ENCODE measurements at places on chromosomes 13 and 19. TPM values are rescaled to one million over a fixed set of nuclear protein-coding genes. Genes with fewer than 3 reads are reported as not detected.

GRCh38 chr13:39552246-39552645 is 50.7 kb downstream of the LHFPL6 start:
- no peak for DNase-seq

- DNase-seq, result no peak
Measured at GRCh38 chr19:21460686-21461085, 44.7 kb upstream of the ZNF429 start.

GRCh38 chr19:4979211-4979807 is 10.4 kb downstream of the KDM4B start:
- DNase-seq, result no peak

GRCh38 chr13:108193806-108194205 is 21.5 kb downstream of the LIG4 start:
- DNase-seq, result no peak

DNA sequence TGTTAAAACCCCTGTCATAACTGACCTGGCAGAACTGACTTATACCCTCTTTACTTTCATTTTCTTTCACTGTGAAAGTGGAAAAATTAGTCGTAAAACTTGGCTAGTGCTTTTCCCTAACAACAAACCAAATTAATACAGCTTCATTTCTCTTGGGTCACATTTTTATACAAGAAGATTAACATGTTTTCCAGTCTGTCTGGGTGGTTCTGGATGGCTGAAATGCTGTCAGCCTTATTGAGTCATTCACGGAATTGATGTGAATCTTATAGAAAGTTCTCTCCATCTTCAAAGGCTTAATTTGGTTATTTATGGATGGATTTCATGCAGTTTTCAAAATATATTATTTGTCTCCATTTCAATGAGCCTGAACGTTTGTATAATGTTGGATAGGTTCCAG is 440.0 kb downstream of the KCTD12 start:
- no peak for DNase-seq

GRCh38 chr19:50333737-50334617 is 4.8 kb upstream of the KCNC3 start:
- DNase-seq, result peak; percentile 91

- DNase-seq, result no peak
Measured at GRCh38 chr13:33110713-33111413, 94.6 kb downstream of the KL start.

DNA sequence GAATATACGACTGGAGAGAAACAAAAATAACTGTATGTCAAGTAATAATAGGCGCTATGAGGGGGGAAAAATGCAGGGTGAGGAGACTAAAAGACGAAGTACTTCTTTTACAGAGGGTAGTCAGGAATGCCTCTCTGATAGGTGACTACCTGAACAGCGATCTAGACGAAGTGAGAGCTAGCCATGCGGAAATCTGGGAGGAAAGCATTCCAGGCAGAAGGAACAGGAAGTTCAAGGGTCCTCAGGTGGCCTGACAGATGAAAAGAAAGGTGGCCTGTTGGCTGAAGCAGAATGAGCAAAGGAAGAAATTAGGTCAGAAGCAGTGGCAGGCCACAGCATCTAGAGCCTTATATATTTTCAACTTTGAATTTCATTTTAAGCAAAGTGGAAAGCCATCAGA is 13.3 kb downstream of the ZDHHC20 start:
- DNase-seq, result no peak

GRCh38 chr13:40470660-40471059 is 195.8 kb downstream of the FOXO1 start:
- no peak for DNase-seq

GRCh38 chr19:32254509-32254890 is 90.9 kb upstream of the ZNF507 start:
- no peak for DNase-seq

DNA sequence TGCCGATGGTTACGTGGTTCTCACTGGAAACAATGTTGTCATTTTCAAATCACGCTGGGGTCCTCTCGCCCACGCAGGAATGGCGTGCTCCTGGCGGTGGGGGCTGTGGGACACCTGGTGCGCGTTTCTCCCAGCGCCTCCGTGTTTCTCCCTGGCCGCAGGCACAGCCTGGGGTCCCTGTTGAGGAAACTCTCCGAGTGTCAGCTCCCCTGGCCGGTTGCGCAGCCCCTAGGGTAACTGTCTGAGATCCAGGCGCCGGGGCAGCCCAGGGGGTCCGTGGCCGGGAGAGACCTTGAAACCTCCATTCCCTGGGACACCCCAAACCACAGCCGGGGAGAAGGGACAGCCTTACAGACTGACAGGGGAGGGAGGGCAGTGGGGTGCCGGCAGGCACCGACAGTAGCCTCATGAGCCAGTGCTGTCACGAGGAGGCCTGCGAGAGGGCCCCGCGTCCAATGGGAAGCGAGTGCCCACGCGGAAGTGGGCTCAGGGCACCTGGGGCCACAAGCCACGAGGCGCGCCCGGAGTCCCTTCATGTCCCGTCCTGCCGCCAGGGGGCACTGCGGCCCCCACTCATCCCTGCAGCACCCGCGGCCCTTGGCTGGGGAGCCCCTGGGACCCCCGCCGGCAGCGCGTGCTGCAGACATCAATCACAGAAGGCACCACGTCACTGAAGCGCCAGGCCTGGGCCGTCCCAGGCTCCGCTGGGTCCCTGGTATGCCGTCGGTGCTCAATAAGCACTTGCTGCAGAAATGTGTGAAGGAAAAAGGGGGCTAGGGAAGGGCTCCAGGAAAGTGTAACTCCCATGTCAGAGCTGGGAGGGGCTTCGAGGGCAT is 9.5 kb downstream of the ADAMTSL5 start:
- peak; percentile 81 for DNase-seq

- no peak for DNase-seq
Measured at GRCh38 chr19:34452723-34453122, 24.5 kb downstream of the UBA2 start.

- peak; percentile 87 for DNase-seq
Measured at GRCh38 chr19:47729468-47729798, 15.9 kb upstream of the NOP53 start.

- peak; percentile 89 for DNase-seq
Measured at GRCh38 chr19:18112989-18113478, 15.5 kb downstream of the MAST3 start.

TMPRSS9 gene
- not detected for polyA plus RNA-seq

CLEC17A gene
- polyA plus RNA-seq, result not detected

FGF22 gene
- 0.70 TPM for polyA plus RNA-seq

C19orf67 gene
- polyA plus RNA-seq, result not detected
